Small intestine (tissue), 16 donors: ENCODE measurements at places on chromosomes 6 and 20.

DNA sequence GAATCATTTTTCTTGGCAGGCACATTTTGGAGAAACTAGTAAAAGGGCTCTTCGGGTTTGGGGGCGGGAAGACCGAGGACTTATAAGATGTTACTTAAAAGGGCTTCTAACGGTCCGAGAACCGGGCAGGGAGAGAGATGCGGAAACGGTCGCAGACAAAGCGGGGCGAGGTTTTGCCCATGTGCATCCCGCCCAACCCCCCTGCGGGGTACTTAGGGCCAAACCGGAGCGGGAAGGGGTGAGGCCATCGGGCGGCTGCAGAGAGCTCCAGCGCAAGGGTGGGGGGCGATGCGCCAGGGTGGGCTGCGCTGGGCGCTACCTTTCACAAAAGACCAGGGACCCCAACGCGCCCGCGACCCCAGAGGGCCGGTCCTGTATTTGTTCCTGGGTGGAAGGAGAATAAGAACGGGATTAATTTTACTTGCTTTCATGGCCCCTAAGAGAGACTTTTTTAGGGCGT is 616 bp downstream of the TUBB start:
- peaks cover 35% of the 10 kb centered on the region for H3K36me3 ChIP-seq
- peak overlapping the region; percentile 88 for H3K27ac ChIP-seq
- no peaks in the 10 kb centered on the region for H3K4me1 ChIP-seq
- DNase-seq = peak; percentile 76
- peak overlapping the region; percentile 96 for H3K4me3 ChIP-seq

GRCh38 chr6:119348096-119348747 is 1.3 kb downstream of the MAN1A1 start:
- H3K36me3 ChIP-seq = peaks cover 4% of the 10 kb centered on the region
- H3K27me3 ChIP-seq = no peaks in the 10 kb centered on the region
- peak; percentile 83 for DNase-seq
- peaks cover 6% of the 10 kb centered on the region for H3K4me1 ChIP-seq

GRCh38 chr20:50438986-50439407 is 71.2 kb upstream of the PTPN1 start:
- no peaks in the 10 kb centered on the region for H3K27me3 ChIP-seq
- H3K27ac ChIP-seq = no peak overlapping the region
- H3K36me3 ChIP-seq = no peaks in the 10 kb centered on the region
- DNase-seq = no peak
- peaks cover 7% of the 10 kb centered on the region for H3K4me1 ChIP-seq
- no peak overlapping the region for H3K4me3 ChIP-seq

GRCh38 chr20:37584238-37584807 is 56.6 kb upstream of the BLCAP start:
- H3K27ac ChIP-seq = no peak overlapping the region
- no peaks in the 10 kb centered on the region for H3K27me3 ChIP-seq
- no peaks in the 10 kb centered on the region for H3K36me3 ChIP-seq
- H3K4me1 ChIP-seq = peaks cover 4% of the 10 kb centered on the region
- H3K4me3 ChIP-seq = no peak overlapping the region

GRCh38 chr6:14189074-14189473 is 71.5 kb downstream of the CD83 start:
- no peak overlapping the region for H3K27ac ChIP-seq
- H3K27me3 ChIP-seq = no peaks in the 10 kb centered on the region
- no peak for DNase-seq

GRCh38 chr6:1988843-1989242 is 256.6 kb downstream of the GMDS start:
- H3K27me3 ChIP-seq = no peaks in the 10 kb centered on the region
- H3K4me1 ChIP-seq = no peaks in the 10 kb centered on the region
- no peak overlapping the region for H3K4me3 ChIP-seq

DNA sequence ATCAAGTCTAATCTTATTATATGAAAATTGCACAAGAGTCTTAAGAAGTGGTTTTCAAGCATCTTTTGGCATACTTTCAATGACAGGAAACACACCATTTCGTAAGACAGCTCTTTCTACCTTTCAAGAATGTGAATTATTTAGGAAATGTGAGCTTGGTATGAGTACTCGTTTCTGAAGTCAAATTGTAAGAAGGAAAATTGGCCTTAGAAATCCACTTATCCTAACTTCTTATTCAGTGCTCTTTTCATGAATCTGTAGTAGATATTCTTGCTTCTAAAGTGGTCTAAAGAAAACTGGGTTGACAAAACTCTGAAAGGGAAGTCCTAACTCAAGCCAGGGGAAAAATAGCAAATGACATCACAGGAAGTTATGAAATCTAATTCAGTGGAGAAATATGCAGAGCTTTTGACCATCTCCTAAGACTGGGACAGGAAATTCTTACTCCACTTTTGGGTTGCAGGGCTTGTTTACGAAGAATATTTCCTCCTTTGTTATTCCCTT is 38.5 kb upstream of the OGFRL1 start:
- no peaks in the 10 kb centered on the region for H3K27me3 ChIP-seq
- no peaks in the 10 kb centered on the region for H3K36me3 ChIP-seq
- no peaks in the 10 kb centered on the region for H3K4me1 ChIP-seq

DNA sequence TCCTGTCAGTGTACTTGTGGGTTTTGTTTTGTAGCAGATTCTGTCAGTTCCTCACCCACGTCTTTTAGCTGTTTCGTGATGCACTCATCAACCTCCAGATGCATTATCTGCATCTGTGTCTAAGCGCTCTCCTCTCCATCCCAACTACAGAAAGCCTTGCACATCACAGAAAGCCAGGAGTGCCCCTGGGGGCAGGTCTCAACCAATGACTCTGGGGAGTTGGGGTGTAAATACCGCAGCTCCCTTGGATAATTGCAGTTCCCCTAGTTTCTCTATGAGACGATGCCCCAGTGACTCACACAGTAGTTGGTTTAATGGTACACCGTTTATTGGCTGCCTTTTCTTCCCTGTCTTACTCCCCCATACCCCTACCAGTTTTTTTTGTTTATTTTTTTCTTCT is 158.1 kb downstream of the SOX4 start:
- no peak overlapping the region for H3K27ac ChIP-seq
- no peaks in the 10 kb centered on the region for H3K27me3 ChIP-seq
- H3K4me1 ChIP-seq = no peaks in the 10 kb centered on the region
- no peaks in the 10 kb centered on the region for H3K36me3 ChIP-seq

DNA sequence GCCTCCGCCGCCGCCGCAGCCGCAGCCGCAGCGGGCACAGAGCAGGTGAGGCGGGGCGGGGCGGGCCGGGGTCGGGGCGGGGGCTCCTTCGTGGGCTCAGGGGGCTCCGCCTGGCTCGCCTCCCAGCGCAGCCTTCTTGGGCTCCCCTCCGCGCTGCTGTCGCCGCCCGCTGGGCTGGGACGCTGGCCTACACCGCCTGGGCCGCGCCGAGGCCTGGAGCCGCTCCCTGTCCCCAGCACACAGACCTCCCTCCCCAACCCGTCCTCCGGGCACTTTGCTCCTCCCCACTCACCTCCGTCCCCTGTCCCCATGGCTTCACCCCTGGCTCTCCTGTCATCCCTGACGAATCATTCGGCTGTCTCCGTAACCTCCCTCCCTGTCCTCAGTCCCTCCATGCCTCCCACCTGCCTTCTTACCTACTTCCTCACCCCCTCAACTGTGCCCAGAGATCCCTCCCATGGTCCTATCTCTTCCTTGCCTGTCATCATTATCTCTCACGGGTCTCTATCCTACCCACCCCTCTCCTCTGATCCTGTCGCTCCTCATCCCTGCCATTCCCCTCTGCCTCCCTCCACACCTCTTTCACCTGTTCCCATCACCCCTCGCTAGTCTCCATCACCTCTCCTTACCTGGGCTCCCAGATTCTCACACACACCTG is 512 bp downstream of the TTBK1 start:
- H3K4me1 ChIP-seq = no peaks in the 10 kb centered on the region
- no peaks in the 10 kb centered on the region for H3K36me3 ChIP-seq
- DNase-seq = no peak
- peaks cover 62% of the 10 kb centered on the region for H3K27me3 ChIP-seq
- H3K4me3 ChIP-seq = no peak overlapping the region

DNA sequence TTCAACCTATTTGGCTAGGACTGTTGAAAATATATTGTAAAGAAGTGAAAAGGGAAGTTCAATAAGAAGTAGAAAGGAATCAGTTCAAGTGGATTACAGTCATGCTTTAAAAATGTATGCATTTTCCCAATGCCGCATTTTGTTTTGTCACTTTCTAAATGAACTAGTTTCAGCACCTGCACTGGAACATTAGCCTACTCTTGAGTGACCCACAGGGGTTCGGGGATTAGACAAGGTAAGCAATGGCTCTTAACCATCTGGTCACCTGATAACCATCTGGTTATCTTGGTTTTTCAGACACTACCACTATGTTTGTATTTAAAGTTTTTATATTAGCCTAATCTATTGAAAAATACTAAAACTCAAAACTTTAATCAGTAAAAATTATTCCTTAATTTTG is 97.6 kb downstream of the CD164 start:
- H3K27me3 ChIP-seq = no peaks in the 10 kb centered on the region
- no peak overlapping the region for H3K4me3 ChIP-seq
- no peaks in the 10 kb centered on the region for H3K36me3 ChIP-seq
- no peak overlapping the region for H3K27ac ChIP-seq
- no peak for DNase-seq

- H3K4me1 ChIP-seq = peaks cover 5% of the 10 kb centered on the region
- no peak overlapping the region for H3K4me3 ChIP-seq
- H3K27me3 ChIP-seq = no peaks in the 10 kb centered on the region
- DNase-seq = no peak
These were observed 26.5 kb downstream of the DAAM2 start for GRCh38 chr6:39818695-39819094.

DNA sequence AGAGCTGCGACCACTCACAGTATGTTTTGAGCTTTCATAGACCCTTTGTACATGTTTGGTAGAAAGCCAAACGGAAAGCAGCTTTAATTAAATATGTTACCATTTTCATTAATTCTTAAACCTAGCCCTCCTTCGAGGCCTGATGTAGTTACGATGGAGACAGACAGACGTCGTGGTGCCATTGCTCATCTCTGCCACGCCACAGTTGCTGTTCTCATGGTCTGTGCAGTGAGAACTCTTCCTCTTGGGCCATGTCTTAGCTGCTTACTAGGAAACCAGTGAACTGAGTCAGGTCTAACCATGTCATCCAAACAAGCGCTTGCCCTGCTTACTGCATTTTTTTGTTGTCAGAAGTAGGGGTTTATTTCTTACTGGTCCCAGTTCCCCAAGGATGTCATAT is 62.8 kb downstream of the SNX9 start:
- no peaks in the 10 kb centered on the region for H3K27me3 ChIP-seq
- peaks cover 22% of the 10 kb centered on the region for H3K36me3 ChIP-seq
- no peak overlapping the region for H3K27ac ChIP-seq
- no peak for DNase-seq
- H3K4me3 ChIP-seq = no peak overlapping the region

DNA sequence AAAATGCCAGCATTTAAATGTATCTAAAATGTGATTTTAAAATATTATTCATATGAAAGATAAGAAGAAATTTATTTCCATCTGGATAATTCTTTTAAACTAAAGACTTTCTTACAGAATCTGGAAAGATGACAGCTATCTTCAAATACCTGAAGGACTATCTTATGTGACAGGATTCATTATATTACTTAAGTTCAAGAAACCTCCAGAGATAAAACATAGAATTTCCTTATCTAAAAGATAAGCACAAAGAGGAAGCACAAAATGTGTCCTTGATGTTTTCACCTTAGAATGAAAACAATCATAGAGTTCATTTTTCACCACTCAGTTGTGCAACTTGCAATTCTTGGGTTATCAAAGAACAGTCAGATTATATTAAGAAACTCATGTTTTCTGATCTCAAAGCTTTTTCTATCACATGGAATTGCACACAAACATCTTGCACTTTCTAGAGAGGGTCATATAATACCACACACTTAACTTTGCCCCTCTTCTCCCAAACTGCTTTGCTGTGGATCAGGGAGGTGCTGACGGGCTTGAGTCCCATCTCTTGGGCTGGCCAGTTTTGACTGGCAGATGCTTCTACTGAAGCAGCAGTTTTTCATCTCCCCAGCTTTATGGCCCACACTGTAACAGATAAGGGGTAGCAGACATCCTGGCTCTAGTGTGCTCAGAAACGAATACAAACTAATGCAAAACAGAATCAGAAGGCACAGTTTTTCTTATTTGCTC is 467.4 kb downstream of the CDC5L start:
- H3K27ac ChIP-seq = no peak overlapping the region
- no peak overlapping the region for H3K4me3 ChIP-seq
- H3K4me1 ChIP-seq = no peaks in the 10 kb centered on the region
- H3K27me3 ChIP-seq = no peaks in the 10 kb centered on the region
- DNase-seq = peak; percentile 48
